H7 (cell line): ENCODE measurements at places on chromosomes 7 and 10.

DNA sequence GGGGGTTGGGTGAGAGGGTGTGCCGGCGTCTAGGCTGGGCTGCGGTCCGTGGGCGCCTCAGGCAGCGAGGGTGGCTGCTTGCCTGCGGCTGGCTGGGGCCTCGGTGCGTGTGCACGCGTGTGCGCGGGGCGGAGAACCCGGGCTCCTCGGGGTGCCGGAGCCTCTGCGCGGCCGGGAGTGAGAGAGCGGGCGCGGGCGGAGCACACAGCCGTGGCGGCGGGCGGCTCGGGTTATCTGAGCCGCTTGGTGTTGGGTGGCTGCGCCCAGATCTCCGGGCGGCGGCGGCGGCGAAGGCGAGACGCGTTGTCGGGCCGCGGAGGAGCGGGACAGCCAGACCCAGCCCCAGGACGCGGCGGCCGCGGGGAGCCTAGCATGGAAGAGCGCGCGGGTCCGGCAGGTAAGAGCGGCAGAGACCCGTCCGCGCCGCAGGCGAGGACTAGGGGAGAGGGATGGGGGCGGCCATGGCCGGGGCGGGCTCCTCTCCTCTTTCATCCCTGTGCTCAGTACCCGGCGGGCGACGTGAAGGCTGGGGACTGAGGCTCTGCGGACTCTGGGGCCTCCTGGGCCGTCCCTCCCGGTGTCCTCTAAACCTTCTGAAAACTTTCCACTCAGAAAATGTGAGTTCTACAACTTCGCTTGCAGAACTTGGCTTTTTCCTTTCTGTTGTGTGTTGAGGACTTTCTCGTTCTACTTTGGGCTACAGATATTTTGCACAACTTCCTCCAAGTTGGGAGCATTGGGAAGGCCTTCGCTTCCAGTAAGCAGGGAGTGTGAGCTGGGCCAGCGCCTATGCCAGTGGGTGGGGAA lies 9.8 kb upstream of the PAX2 start:
- DNase-seq: peak; percentile 85

DNA sequence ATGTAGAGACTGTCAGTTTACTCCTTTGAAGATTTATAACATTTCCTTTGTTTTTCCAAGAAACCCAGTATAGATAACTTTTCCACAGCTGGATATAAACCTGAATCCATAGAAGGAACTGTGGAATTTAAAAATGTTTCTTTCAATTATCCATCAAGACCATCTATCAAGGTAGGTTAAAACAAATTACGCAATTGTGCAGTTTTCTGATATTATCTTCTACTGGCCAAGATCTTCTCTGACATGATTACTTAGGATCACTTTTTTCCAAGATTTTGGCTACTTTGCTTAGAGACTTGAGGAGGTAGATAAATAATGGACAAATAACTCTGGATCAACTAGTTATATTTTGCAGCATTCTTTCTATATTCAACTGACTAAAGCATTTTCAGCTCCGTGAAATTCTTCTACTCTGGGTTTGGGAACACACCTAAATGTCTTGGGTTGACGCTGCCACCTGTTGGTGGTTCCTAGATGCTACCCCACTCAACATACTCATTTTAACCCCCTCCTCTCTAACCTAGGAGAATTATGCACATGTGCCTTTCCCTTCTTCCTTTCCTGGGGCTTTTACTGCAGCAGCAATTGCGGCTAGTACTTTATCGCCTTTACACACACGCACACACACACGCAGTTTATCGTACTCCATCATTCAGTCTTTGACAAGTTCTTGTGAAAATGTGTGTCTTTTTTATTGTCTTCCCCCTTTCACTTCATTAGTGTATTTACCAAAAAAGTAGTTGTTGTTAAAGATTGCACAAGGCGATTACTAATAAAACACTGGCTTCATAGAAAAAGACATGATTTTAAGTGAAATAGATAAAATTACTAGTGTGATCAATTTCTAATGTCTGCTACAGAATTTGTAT lies 32.7 kb downstream of the ABCB5 start:
- peak; percentile 40 for DNase-seq

GRCh38 chr10:103839519-103839871 lies 15.9 kb downstream of the SH3PXD2A start:
- peak; percentile 69 for DNase-seq

DNA sequence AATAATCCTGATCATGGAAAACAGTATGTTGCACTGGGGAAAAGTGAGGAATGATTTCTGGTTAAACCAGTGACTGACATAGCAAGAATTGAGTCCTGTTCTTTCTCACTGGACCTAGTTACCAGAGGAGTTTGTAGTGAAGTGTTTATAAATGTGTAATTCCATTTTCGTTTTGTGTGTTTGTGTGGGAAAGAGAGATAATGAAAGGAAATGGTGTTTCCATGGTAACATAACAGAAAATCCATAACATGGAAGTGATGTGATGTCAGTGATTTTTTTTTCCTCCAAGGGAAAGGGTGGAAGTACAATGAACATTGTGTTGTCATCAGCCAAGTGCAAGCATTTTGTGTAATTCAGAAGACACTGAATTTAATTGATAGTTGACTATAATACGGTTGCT lies 283.9 kb downstream of the PLXDC2 start:
- no peak for DNase-seq

DNA sequence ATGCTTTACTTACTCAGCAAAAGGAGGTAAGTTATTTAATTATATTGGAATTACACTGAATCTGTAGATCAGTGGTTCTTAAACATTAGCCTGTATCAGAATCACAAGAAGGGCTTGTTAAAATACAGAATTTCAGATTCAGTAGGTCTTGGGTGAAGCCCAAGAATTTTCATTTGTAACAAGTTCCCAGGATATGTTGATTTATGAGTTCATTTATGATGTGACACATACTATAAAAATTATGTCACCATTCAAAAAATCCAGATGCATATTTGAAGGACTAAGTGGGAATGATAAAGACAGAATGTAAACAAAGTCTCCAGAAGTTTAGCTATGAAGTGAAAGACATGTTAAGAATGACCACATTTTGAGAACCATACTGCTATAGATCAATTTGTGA lies 52.3 kb downstream of the HECTD2 start:
- no peak for DNase-seq

DNA sequence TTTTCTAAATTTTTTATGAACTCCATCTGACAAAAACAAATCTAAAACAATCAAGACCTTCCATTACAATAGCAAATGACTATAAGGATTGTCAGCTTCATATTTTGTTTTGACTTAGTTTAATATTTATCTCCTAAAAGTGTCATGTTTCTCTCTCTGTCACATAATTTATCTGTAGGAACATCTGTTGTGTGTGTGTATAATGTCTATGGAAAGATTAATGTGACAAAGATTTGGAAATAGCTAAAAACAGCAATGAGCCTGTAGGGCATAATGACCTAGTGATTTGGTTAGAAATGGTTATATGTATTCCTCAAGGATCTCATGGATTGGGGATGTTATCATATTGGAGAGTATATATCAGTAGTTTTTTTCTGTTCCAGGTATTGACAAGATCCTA lies 69.6 kb upstream of the MDFIC start:
- DNase-seq: no peak

GRCh38 chr10:128892005-128892404 lies 575.0 kb upstream of the MGMT start:
- no peak for DNase-seq

- DNase-seq: no peak
Observed at GRCh38 chr7:143314127-143314526, 1.8 kb upstream of the CLCN1 start.

- DNase-seq: no peak
Observed at GRCh38 chr10:45035673-45036072, 35.0 kb downstream of the ZNF22 start.

- no peak for DNase-seq
Observed at GRCh38 chr7:65915921-65916657, 43.2 kb downstream of the VKORC1L1 start.

GRCh38 chr10:126034586-126034985 lies 138.2 kb downstream of the FANK1 start:
- DNase-seq: no peak

GRCh38 chr7:55034776-55035175 lies 16.0 kb downstream of the EGFR start:
- no peak for DNase-seq

DNA sequence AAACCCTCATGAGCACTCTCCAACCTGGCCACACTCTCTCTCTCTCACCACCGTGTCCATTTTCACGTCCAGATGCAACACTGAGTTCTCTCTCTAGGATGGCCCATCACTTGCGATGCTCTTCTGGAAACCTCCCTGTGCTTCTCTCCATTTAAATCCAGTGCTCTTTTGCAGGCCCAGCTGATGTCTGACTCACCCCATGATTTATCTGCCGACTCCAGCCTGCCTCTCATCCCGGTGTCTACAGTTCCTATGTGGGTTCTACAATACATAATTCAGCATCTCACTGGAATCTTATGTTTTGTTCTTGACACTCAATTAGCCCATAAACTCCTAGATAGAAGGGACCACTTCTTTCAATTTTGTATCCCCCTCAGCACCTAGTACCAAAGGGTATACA lies 5.0 kb downstream of the TPK1 start:
- no peak for DNase-seq

GRCh38 chr7:56091591-56091990 lies 1.2 kb downstream of the PHKG1 start:
- no peak for DNase-seq

DNA sequence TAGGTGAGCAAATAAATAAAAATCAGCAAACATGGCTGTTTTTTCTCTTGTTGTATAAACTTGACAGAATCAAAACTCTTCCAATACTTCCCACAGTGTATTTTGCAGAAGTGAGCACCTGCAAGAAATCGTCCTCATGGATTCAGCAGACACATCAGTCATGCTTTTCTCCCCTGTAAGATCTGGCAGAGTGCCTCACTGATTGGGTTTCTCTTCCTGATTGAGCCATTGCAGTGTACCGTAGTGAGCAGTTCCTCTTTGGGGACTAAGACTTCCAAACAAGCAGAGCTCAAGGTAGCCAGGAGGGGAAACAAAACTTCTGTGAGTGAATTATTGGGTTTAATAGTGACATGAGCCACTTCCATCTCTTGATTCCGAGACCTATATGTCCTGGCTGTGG lies 2.2 kb upstream of the CCDC3 start:
- no peak for DNase-seq

DNA sequence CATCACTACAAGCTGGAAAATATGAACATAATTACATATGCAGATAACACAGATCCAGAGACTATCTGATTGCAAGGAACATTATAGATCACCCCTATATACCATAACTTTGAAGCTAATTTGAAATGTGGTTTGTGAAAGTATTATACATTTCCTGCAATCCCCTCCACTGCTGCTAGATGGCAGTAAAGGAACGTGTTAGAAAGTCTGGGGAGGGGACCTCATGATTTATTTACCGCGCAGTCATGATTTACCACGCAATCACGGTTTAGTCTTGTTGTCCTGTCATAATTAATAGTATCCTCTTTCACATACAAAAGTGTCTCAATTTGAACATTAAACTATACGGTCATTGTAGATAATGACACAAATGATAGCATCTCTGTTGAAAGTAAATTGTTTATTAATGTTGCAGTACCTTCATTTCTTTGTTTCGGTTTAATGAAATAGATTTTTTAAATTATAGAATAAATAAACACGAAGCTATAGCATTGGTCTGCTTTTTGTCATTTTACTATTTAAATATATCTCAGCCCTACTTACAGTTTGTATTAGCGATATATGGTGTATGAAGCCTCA lies 145.3 kb upstream of the PRSS1 start:
- DNase-seq: peak; percentile 67

GRCh38 chr10:48798481-48799254 lies 114.0 kb downstream of the WDFY4 start:
- DNase-seq: no peak

GRCh38 chr7:21651697-21652096 lies 108.9 kb downstream of the DNAH11 start:
- DNase-seq: no peak

GRCh38 chr10:50623663-50624412 lies at the start of gene SGMS1:
Gene SGMS1 (minus strand): TSS chr10:50623956. CDS start chr10:50344114, 279,842 bp downstream.
- peak; percentile 95 for DNase-seq

- no peak for DNase-seq
Observed at GRCh38 chr7:35019179-35019729, 18.0 kb downstream of the DPY19L1 start.

DNA sequence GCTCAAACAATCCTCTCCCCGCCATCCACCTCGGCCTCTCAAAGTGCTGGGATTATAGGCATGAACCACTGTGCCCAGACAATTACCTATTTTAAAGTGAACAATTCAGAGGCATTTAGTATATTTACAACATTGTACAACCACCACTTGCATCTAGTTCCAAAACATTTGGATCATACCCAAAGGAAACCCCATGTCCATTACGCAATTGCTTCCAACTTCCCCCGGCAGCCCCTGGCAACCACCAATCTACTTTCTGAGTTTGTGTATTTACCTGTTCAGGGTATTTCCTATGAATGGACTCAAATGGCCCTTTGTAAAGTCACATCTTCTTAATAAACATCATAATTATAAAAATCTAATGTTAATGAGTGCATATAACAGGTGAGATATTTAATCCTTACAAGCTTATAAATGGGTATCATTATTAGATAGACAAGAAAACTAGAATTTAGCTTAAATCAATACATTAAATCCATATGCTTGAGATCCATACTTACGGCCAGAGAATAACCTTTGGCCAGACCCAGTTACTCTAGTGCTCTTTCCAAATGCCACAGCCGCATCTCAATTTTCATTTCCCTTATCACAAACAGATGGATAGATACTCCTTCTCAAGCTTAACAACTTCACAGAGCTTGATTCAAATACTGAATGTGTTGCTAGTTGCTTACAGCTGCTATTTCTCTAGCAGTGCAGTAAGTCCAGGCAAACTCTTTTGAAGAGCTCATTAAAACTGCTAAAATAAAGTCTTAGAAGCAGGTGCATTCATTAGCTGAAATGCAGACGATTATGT lies 133.4 kb upstream of the MKLN1 start:
- no peak for DNase-seq

GRCh38 chr10:21511095-21511570 lies 14.3 kb downstream of the SKIDA1 start:
- no peak for DNase-seq

- peak; percentile 37 for DNase-seq
Observed at GRCh38 chr7:123635551-123636359, 19.9 kb upstream of the LMOD2 start.

- DNase-seq: no peak
Observed at GRCh38 chr7:47502240-47502877, 79.6 kb downstream of the TNS3 start.

DNA sequence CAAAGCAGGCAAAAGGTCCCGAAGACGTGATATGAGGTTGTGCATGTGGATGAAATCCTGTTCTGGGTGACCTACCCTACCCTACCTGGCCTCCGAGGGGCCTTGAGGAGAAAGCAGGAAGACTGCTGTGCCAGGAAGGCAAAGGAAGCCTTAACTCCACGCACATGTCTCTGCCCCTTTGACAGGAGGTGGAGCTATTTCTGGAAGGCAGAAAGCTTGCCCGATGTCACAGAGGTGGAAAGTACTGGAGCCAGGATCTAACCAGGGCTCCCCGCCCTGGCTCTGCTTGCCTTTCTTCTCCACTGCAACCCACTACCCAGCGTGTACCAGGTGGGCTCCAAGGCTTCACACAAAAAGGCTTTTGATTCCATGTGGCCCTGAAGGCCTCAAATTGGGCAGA lies 66.4 kb upstream of the DDC start:
- DNase-seq: no peak

- DNase-seq: no peak
Observed at GRCh38 chr10:24998044-24998443, 17.9 kb downstream of the ENKUR start.

GRCh38 chr10:83205861-83206260 lies 933.4 kb upstream of the GHITM start:
- DNase-seq: no peak

- no peak for DNase-seq
Observed at GRCh38 chr7:21891291-21891690, 54.4 kb downstream of the CDCA7L start.
